HT1080 (cell line): ENCODE measurements at places on chromosomes 12 and 14. TPM values are rescaled to one million over a fixed set of nuclear protein-coding genes. Genes with fewer than 3 reads are reported as not detected.

The POTEM gene
- 0.10 TPM in 1 of 2 replicates, not detected in the other for total RNA-seq

DNA sequence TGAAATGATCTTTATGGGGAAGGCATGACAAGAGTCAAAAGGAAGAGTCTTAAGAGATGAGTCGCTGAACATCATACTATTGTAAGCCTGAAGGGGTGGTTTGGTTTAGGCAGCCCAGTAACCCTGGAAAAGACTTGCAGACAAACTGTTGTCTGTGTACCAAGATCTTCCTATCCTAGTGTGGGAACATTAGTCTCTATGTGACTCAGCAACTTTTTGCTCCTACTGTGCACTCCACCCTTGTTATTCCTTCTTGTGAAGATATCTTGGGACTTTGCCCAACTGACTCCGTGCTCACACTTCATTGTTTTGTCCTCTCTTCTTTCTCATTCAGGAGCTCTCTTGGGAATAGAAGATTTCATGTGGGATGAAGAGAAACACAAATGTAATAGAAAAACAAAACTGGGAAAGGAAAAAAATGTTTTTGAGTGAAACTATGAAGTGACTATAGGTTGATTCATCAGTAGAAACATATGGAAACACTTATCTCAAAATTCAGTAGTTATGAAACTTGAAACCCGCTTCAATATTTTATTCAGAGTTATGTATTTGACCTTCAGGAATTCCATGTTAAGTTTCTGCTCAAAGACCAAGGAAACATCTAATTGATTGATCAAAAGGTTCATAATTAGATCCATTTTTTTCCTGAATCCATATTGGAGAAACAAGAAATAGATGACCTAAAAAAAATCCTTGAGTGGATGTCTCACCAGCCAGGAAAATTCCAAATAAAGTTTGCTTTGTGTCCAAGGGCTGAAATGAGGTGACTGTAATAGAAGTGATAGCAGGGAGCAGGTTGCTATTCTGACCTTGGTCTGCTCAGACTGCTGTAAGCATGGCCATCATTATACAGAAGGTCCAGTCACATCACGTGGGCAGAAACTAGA, 67.2 kb downstream of the BTG1 start:
- peak; percentile 87 for DNase-seq

The NRXN3 gene
- total RNA-seq: 0.67 and 1.2 TPM in 2 replicates

DNA sequence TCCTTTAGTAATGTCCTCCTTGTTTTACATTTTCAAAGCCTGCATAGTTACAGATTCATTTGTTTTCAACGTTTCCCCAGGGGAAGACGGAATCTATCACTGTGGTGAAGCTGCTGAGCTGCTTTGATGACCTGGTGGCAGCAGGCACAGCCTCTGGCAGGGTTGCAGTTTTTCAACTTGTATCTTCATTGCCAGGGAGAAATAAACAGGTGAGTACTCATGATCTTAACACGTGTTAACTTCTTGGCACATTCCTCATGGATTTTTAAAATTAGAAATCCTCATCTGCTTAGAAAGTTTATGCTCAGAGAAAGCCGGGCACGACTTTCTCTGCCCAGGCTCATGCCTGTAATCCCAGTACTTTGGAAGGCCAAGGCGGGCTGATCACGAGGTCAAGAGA, 44.5 kb downstream of the TECPR2 start:
- no peak for DNase-seq

The ANKRD33 gene
- total RNA-seq: not detected in 2 replicates

GRCh38 chr14:76701436-76701835, 59.8 kb upstream of the VASH1 start:
- DNase-seq: no peak

GRCh38 chr12:124153392-124153791, 141.5 kb upstream of the RFLNA start:
- no peak for DNase-seq

GRCh38 chr12:20528208-20528607, 159.9 kb downstream of the PDE3A start:
- no peak for DNase-seq

- DNase-seq: no peak
Observed at GRCh38 chr12:104649921-104650320, 193.2 kb downstream of the CHST11 start.

The TMPRSS12 gene
- total RNA-seq: not detected in 2 replicates

The KCNJ8 gene
- 1.6 and 2.0 TPM in 2 replicates for total RNA-seq

- DNase-seq: peak; percentile 6
Observed at GRCh38 chr12:288687-289086, 26.1 kb upstream of the SLC6A13 start.

GRCh38 chr12:105331805-105332251, 1.3 kb downstream of the C12orf75 start:
- peak; percentile 31 for DNase-seq

DNA sequence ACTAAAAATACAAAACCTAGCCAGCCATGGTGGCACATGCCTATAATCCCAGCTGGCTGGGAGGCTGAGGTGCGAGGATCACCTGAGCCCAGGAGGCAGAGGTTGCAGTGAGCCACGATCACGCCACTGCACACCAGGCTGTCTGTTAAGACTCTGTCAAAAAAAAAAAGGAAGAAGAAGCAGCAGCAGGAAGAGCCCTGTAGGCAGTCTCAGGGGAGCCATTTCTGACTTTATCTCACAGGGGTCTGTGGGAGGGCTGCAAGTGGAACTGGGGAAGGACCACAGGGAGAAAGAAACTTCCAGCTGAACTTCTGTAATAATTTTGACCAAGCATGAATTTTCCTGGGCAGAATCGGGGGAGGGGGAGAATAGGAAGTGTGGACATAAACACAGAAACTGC, 32.7 kb downstream of the GARIN6 start:
- no peak for DNase-seq

DNA sequence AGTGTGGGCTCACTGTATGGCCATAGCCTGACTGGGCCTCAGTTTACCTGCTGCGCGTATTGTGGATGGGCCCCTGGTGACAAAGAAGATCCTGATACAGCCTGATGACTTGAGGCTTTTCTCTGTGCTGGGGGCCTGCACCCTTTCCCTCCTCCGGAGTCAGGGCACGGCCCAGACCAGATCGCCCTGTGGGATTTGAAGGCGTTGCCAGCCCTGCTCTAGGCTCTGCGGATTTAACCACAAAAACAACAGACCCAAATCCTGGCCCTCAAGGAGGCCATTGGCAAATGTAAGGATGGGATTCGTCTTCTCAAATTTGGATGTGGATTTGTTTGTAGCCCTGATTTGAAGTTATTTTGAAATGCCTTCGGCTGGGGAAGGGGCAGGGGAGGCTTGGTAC, 195.8 kb downstream of the TSPAN9 start:
- no peak for DNase-seq

- DNase-seq: no peak
Observed at GRCh38 chr12:25074954-25075353, 120.0 kb downstream of the DNAI7 start.

DNA sequence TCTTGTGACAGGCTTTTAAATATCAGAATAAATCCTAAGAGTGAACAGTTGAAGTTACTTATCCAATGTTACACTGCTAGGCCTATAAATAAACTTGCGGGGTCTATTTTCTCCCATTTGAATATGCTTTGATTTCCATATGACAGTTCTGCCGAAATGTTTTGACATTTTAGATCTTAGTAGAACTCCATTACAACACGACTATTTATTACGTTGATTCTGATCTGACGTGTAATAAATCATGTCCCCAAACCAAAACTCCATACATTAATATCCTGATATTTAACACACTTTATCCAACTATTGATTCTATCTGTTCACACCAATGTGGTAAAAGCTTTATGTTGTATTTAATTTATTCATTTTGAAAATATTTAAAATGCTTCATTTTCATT, 16.1 kb upstream of the NEMF start:
- DNase-seq: no peak

The RIMKLB gene
- 18.0 and 20.3 TPM in 2 replicates for total RNA-seq

- no peak for DNase-seq
Observed at GRCh38 chr14:34338056-34338455, 124.0 kb downstream of the SPTSSA start.

DNA sequence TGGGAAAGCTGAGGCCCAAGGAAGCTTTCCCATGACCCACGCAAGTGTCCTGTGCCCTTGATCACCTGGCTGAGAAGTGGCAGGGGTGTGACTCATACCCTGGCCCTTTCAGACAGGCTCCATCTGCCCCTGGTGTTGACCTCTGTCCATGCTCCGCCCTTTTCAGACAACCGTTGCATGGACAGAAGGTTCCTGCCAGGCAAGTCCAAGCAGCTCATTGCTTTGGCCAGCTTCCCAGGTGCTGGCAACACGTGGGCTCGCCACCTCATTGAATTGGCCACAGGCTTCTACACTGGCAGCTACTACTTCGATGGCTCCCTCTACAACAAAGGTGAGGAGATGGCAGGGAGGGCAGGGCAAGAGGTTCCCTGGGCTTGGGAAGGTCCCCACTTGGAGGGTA, 103.5 kb downstream of the WSCD2 start:
- DNase-seq: no peak

- no peak for DNase-seq
Observed at GRCh38 chr12:53560351-53560750, 53.1 kb upstream of the NPFF start.

DNA sequence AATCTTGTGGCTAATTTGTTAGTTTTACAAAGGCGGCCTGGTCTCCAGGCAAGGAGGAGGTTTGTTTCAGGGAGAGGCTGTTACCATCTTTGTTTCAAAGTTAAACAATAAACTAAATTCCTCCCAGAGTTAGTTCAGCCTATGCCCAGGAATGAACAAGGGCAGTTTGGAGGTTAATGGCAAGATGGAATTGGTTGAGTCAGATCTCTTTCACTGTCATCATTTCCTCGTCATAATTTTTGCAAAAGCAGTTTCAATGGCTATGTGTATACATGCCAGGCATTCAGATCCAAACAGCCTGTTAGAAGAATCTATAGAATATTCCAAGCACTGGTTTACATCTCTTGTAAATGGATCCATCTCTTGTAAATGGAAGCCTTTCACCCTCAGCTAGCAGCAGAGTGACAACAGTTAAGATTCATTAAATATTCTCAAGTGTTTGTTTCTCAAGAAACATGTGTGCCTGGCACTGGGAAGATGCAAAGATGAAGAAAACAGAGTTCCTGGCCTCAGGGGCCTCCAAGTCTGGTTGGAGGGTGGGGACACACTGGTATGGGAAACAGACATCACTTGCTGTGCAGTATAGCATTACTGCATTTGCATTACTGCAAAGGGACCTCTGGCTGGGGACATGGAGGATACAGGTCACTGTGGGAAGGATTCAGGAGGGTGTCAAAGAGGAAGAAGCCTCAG, 65.8 kb downstream of the RIN3 start:
- no peak for DNase-seq

DNA sequence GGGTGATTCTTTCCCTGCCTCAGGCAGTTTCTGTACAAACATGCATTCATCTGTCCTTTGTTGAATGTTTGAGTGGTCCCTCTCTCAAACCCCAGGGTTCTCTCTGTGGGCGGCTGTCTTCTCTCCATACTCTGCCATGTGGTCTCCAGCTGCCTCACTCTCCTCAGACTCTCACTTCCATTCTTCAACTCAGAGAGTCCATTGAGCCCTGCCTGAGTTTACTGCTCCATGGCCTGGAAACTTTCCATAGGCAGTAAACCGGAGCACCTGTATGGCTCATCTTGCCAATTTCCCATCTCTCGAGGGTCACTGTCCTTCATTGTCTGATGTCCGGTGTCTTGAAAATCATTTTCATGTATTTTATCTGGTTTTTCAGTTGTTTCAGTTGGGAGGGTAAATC, 11.3 kb downstream of the C14orf132 start:
- DNase-seq: no peak

DNA sequence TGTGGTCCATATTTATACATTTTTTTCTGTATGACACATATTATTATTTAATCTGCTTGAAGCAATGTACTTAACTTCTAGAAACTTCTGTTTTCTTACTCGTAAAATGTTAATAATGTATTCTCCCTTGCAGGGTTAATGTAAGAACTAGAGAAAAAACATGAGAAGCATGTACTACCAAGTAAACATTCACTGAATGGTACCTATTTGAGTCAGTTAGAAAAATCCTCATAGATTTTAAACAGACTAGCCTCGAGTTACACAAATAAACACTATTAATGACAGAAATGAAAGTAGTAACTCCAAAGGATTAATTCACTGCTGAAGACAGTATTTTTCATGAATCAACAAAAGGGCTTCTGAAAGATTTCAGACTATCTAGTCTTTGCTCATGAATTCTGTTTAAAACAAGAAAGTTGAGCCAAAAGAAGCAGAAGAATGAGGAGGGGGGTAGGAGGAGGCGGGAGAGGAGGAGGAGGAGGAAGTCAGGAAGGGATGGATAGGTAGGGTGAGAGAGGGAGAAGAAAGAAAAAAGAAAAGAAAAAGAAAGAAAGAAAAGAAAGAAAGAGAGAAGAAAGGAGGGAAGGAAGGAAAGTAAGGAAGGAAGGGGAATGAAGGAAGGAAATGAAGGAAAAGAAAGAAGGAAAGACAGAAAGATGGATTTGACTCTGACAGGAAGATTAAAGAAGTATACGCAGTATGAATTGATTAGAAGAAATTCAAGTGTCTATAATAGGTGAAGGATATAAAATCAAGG, 68.2 kb upstream of the CCDC91 start:
- no peak for DNase-seq

DNA sequence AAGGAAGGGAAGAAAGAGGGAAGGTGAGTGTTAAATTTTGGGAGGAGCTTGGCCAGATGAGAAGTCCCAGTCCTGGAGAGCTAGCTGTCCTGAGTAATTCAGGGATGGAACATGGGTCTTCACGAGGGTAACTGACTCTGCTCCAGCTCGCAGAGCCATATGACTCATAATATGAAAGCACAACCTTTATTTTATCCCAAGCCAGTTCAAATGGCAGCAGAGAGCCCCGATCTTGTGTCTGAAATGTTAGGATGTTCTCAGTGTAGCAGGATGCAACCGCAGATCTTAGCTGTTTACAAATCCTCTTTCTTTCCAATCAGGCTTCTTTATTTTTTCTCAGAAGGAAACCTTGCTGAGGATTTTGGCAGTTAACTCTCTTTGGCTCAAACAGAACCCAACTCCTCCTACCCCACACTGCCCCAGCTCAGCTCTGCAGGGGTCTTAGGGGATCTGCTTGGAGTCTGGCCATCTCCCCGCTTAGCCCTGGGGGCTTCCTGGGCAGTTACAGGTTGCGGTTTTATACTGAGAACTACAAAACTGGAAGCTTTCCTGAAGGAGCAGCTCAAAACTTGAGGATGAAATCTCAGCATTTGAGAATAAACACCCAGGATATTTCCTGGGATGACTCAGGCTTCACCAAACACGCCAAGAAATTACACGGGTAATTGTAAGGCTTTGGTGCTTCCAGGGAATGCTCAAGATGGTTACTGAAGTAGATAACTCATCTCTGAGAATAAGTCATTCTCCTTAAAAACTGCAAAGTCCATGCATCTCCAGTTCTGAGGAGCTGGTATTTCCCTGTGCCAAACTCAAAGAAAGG, 92.5 kb downstream of the VCPKMT start:
- peak; percentile 91 for DNase-seq

GRCh38 chr14:24726480-24726879, 92.5 kb upstream of the GZMB start:
- DNase-seq: no peak
